ENCODE measurements at places on chromosomes 16 and 17.

GRCh38 chr17:73719588-73720071 lies 75.4 kb upstream of the SDK2 start:
- DNase-seq: no peak

DNA sequence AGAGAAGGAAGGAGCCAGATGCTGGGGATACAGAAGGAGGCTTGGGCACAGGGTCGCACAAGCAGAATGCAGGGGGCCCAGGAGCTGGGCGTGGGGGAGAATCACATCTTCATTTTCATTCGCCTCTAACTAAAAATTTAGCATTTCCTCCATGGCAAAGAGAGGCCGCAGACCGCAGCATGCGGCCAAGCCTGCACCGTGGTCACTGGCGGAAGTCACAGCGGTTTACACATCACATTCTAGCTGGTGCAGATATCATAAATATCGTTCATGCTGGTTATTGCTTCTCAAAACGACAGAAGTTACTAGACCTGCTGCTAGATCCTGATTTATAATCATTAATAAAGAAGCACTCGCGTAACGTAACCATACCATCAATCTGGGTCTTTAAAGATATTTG lies 162.0 kb downstream of the NTN1 start:
- DNase-seq: no peak

DNA sequence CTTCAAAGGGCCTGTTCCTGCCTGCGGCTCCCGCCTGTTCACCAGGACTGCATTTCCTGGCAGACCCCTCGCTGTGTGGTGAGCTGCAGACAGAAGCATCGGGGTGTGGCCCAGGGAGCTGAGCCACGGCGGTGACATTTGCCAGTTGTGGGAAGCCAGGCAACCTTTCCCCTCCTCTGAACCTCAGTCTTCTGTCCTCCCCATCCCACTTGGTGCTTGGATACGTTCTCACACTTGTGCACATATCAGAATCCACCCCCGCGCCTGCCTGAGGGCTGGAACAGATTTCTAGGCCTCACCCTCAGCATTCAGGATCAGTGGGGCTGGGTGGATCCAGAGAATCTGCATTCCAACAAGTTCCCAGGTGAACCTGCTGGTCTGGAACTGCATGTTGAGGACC lies 63.5 kb downstream of the CRISPLD2 start:
- peak; percentile 84 for DNase-seq

GRCh38 chr17:48175692-48176470 lies 68.3 kb downstream of the SNX11 start:
- DNase-seq: peak; percentile 10

- DNase-seq: peak; percentile 19
Measured at GRCh38 chr16:85729452-85730185, 21.3 kb downstream of the C16orf74 start.

GRCh38 chr16:12188061-12188934 lies 211.8 kb downstream of the SNX29 start:
- peak; percentile 50 for DNase-seq

DNA sequence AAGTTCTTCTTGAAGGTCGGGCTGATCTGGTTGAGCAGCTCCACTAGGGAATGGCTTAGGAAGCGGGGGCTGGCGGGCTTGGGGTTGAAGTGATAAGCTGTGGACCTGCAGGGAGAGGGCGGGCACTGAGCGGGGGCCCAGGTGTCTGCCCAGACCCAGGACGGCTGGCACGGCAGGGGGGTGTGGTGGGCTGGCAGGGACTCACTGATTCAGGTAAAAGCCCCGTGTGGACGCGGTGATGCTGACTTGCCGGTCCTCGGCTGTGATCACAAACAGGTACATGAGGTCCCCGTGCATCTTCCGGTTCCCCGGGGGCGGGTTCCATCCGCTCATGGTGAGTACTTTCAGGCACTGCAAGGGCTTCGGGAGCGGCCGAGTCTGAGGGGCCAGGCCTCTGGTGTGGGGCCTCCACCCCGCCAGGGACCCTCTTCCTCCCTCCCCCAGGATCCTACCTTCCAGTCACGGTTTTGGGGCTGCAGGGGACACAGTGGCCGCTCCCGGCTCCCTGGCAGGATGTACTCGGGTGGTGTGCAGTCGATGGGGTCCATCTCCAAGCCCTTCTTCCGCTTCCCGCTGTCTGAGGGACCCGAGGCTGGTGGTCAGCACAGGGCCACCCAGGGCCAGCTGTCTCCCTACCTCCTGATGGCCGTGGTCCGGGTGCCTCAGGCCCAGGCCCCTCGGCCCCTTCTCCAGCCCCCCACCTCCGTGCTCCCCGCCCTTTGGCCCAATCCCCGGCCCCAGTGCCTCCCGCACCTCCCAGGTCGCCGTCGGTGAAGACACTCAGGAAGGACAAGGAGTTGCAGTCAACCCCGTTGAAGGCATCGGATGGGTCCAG lies 10.2 kb downstream of the CLUH start:
- DNase-seq: no peak

DNA sequence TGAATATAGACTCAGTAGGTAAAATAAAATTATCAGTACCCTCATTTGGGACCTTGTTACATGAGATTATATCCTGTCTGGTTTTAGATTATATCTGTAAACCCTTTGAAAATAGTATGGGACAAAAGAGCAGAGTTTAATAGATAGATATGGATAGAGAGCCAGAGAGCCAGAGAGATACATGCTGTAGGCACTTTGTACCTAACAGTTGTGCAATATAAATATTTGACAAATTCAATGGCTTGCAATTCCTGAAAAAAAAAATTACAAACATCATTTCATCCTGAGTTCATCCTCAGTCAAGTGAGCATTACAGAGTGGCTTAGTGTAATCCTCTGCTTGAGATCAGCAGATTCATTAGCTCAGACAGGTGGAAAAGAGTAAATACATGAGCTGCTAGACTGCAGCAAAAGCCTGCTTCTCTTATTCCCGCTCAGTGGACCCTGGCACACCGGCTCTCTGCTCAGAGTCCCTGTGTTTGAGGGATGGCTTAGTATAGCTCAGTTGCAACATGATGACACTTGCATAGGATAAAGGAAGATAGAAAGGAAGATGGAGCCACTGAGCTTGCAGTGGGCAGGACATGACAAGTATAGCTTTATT lies 931.6 kb upstream of the GOT2 start:
- no peak for DNase-seq

DNA sequence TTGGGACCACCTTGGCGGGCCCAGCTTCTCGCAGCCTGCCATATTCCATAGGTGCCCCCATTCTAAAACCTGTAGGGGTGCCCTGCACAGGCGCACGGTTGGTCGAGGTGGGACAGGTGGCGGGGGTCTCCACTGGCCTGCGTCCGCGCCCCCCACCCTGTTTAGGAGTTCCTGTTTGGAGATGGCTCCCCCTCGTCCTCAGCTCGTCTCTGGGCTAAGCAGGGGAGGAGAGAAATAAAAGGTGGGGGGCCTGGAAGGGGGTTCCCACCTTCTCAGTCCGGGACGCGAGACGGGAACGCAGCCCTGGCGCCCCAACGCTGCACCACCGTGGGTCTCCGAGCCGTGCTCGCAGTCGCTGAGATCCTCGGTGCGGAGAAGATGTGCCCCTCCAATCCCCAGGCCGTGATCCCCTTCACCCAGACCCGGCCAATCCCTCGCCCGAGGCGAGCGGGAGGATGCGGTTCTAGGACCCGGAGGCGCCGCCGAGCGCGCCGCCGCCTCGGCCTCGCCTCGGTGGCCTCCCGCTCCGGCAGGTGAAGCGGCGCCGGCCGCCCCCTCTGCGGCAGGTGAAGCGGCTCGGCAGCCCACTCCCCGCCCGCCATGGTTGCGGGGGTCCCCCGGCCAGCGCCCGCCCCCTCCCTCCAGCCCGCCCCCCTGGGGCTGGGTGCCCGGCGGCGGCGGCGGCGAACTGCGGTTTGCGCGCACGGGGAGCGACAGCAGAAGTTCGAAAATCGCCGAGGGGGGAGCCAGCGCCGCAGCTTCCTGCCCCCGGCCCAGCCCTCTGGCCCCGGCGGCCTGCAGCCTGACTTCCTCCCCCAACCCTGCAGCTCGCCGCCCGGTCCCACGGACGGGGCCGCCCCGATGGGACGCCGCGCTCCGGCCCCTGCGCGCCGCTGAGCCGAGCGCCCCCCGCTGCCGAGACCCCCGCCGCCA lies at the start of gene FMNL1:
FMNL1 (plus strand) TSS at position 805 of the 933 bp plus-strand sequence. CDS start 240 bp downstream, outside the sequence.
- no peak for DNase-seq

DNA sequence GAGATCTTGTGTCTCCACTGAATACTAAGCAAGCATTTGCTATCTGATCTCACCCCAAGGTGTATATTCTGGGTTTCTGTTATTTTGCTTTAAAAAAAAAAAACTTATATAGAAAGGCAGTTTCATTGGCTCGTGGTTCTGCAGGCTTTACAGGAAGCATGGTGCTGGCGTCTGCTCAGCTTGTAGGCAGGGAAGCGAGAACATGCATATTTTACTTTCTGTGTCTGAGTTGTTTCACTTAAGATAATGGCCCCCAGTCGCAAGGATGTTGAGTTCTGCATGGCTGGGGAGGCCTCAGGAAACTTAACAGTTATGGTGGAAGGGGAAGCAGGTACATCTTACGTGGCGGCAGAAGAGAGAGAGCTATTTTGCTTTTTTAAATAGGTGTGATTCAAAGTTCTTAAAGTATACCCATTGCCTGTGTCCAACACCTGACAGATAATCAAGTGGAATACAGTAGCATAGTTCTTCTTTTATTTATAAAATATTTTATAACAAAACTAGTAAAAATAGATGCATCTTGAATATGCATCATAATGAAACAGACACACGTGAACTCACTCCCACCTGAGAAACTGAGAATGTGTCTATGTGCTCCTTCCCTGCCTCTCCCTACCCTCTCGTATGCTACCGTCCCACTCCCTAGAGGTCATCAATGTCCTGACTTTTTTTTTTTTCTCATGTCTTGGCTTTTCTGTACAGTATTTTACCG lies 15.4 kb upstream of the ARHGAP17 start:
- no peak for DNase-seq

- DNase-seq: no peak
Measured at GRCh38 chr16:12201866-12202265, 225.3 kb downstream of the SNX29 start.

DNA sequence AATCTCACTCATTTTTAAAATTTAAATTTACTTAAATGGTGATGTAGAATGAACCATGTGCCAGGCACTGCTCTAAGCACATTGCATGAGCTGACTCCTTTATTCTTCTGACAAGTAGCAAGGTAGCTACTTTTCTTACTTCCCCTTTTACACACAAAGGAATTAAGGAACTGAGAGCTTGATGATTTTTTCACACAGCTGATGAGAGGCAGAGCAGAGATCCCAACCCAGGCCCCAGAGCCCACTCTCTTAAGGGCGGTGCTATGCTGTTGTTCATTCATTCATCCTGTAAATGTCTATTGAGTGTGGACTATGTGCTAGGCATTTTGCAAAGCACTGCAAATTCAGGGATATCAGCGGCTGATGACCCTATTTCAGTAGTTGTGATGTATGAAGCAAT lies 17.9 kb downstream of the SEC14L5 start:
- no peak for DNase-seq

DNA sequence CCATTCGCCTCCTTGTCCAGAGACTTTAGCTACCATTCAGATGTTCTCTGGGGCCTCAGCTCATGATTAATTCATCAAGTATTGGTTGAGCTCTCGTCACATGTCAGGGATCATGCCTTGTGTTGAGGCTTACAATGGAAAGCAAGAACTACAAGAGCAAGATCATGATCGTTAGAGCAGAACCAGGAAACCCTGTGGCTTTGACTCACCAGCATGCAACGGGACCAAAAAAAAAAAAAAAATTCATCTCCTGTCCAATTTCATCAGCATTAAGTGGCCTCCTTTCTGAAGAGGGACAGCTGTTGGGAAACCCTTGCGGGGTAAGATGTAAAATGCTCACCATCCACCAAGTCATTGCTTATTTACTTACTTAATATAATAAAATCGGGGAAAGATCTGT lies 12.1 kb upstream of the USP10 start:
- DNase-seq: peak; percentile 88

Data from fibroblast of mammary gland (primary cell).